Stimulated activated CD8-positive, alpha-beta memory T cell treated with anti-CD3 and anti-CD28 coated beads, Interleukin-7, amount 100 ng/mL, for 24 hours (primary cell): ENCODE measurements at places on chromosomes 2 and 18.
A peak's percentile ranks its signal among the peaks of the same experiment; 100 is the strongest.

GRCh38 chr2:15588329-15588919 is 3.2 kb upstream of the DDX1 start:
- DNase-seq: no peak

GRCh38 chr2:216698895-216699294 is 3.5 kb upstream of the IGFBP5 start:
- no peak for DNase-seq

DNA sequence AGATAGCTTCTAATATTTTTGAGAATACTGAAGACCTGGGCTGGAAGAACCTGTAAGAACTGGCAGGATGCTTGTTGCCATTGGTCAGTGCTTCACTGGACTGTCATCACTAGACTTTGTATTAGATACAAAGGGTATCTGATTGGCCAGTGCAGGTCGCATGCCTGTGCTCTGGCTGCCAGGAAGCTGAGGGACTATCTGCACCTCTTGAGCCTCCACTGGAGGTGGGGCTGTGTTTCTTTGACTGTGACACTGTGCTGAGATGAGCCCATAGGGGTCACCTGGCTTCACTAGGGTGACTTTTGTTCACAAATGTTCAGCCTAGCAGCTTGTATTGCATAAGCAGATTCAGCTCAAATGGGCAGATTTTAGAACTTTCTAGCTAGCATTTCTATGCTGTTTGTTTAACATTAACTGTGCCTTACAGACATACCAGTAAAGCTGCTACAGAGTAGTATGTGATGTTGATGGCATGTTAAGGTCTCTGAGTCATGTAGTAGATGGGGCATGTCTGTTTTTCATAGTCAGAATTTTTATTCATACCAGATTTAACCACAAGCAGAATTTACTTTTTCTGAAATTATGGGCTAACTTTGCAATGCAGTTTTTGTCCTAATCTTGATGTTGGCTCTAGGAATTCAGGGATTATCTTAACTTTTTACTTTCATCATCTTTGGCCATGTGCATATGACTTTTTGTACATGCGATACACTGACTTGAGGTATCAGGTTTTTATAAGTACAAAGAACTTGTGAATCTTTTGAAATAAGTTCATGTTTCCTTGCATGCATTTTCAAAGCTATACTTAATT is 56.1 kb downstream of the RHBDD1 start:
- DNase-seq: no peak

GRCh38 chr2:27754831-27755230 is 16.7 kb upstream of the MRPL33 start:
- no peak for DNase-seq

GRCh38 chr2:3108710-3109702 is 268.6 kb downstream of the EIPR1 start:
- no peak for DNase-seq

- no peak for DNase-seq
Observed at GRCh38 chr2:50607721-50608120, 424.2 kb downstream of the NRXN1 start.

GRCh38 chr2:95389245-95390119 is 13.0 kb upstream of the FAHD2A start:
- peak; percentile 27 for DNase-seq

DNA sequence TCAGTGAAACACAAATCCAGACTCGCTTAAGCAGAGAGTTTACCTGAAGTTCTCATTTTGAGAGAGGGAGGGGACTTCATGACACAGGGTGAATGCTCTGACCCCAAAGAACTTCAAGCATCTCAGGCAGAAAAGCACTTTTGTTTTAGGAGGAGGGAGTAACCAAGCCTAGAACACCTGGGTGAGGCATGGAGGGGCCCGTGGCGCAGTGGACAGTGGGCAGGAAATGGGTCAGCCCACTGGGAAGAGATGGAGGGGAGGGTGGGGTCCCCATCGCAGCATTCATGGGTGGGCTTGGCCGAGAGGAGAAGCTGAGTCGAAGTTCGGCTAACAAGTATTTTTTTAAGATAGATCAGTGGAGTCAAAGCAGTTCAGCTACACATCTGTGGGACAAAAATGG is 67.9 kb downstream of the SH3YL1 start:
- DNase-seq: no peak

- no peak for DNase-seq
Observed at GRCh38 chr2:26172189-26172870, 558 bp upstream of the GAREM2 start.

- no peak for DNase-seq
Observed at GRCh38 chr2:1758171-1758570, 13.9 kb upstream of the PXDN start.

- DNase-seq: no peak
Observed at GRCh38 chr2:106876699-106877098, 9.3 kb downstream of the ST6GAL2 start.

- no peak for DNase-seq
Observed at GRCh38 chr2:43238813-43239212, 12.4 kb upstream of the ZFP36L2 start.

DNA sequence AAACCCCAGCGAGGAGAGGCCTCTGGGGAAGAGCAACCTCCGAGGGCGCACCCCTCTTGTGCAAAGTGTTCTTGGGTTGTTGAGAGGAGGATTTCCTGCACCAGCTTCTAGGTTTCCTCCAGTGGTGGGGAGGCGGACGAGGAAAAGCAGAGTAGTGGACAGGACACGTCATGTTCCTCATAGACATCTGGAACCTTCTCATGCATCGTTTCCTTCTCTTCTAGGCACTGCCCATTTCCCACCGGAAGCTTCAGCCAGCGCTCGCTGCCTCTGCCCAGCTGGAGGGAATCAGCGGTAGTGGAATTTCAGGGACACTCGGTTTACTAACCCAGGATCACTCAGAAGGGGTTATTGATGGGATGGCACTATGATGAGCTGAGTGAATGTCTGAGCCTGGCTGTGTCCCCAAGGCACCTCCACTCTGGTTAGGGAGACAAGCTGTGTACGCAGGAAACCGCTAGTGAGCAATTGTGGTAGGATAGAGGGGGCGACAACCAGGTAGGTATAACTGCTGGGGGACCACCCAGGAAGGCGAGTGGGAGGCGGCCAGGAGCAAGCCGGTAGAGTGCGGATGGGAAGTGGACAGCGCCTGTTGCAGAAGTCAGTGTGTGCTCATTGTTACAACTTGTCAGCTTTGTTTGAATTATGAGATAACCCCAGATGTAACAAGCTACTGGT is 960 bp upstream of the APOB start:
- no peak for DNase-seq

DNA sequence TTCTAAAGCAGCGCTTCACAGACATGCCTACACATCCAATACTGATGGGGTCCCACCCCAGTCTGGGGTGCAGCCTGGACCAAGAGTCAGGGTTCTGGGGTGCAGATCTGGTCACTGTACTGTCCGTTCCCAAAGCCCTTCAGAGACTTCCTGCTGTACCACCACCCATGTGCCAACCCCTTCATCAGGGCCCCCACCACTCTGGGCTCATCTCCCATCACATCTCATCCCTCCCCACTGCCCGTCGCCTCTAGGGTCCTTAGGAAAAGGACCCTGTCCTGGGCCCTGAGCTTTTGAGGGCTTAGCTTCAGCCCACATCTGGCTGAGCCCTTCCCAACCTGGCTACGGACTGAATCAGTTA is 37.9 kb upstream of the ID2 start:
- DNase-seq: no peak

GRCh38 chr2:37880551-37880950 is 44.5 kb upstream of the RMDN2 start:
- DNase-seq: no peak

- no peak for DNase-seq
Observed at GRCh38 chr18:31042406-31043181, at the start of gene DSC3. Gene DSC3 (minus strand): TSS chr18:31042742. CDS start chr18:31042660, 82 bp downstream.

- no peak for DNase-seq
Observed at GRCh38 chr18:75111760-75112159, 97.2 kb downstream of the PTGR3 start.

DNA sequence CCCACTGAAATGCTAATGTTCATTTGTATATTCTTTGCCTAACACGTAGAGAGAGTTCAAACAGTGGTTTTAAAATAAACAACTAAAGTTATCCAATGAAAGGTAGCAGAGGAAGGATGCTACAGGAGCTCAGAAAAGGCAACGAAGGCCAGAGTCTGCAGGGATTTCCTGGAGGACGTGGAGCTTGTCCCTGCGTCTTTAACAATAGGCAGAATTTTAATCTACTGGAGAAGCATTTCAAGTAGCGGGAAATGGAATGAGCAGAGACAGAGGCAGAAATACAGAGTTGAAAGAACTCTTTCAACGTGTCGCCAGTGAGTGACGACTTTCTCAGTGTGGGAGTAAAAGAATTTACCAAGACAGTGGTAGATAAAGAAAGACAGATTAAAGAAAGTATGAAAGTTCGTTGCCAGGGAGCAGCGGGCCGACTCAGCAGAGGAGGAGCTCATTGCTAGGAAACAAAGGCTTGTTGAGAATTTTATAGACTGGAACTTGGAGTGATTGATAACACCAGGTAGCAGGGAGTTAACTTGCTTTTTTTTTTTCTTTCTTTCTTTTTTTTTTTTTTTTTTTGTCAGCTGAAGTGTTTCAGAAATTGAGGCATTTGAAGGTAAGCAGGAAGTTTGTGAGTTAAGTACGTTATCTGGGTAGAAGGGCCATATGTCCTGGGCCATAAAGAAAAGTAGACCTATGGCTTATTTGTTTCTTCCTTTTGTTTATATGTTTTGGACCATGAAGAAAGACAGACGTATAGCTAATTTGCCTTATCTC is 625 bp upstream of the NBAS start:
- DNase-seq: no peak

- DNase-seq: no peak
Observed at GRCh38 chr18:79169958-79170555, 100.9 kb downstream of the ATP9B start.

DNA sequence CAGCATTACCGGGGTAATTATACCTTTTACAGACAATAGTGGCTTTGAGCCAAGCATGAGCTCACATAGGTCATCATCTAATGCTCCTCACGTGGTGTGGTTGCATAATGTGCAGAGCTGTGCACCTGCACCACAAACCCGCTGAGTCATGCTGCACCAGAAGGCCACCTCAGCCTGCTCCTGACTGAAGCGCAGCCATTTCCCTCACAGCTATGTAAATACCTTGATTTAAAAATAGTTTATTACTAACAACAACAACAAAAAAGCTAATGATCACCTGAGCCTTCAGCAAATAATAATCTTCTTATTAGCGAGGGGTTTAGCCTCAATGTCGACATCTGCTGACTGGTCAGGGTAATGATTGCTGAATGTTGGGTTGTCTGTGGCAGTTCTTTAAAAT is 238.8 kb downstream of the MBD5 start:
- DNase-seq: no peak

DNA sequence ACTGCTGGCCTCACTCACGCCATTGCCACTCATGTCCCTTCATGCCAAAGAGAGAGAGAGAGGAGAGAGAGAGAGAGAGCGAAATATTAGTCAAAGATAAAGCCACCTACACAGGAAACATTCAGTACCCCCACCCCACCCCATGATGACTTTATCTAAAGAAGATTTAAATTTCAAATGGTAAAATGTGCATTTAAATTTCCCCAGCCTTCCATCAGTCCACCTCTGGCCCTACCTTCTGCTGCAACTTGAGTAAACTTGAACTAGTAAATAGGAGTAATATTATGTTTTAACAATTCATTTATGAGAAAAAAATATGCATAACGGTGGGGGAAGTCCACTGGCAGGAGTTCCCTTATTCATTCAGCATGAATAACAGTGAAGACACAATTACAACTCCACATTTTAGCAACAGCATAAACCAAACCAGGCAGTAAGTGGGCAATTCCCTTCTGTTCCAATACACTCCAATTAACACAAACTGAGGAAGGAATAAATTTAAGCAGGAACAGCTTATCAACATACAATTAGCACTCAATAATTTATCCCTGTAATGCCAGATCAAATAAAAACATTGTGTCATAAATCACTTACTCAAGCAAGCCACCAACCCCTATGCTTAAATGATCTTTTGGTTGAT is 264.2 kb downstream of the LNPK start:
- no peak for DNase-seq

- no peak for DNase-seq
Observed at GRCh38 chr2:10460366-10460796, 12.3 kb upstream of the ODC1 start.

DNA sequence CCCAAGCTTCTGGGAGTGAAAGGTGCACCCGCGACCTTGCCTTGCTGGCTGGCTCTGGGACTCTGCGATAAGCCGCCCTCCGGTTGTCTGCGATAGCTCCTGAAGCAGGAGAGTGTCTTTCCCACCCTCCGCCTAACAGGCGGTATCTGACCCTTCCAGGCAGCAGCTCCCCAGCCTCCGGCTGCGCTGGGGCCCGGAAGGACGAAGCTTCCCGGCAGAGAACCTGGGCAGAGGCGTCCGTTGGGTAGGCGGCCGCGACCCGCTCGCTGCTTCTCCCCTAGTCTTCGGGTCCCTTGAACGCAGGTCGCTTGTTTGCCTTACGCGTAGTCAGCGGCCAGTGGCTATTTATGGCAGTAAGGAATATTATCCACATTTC is 446 bp upstream of the RHBDD1 start:
- DNase-seq: peak; percentile 12

DNA sequence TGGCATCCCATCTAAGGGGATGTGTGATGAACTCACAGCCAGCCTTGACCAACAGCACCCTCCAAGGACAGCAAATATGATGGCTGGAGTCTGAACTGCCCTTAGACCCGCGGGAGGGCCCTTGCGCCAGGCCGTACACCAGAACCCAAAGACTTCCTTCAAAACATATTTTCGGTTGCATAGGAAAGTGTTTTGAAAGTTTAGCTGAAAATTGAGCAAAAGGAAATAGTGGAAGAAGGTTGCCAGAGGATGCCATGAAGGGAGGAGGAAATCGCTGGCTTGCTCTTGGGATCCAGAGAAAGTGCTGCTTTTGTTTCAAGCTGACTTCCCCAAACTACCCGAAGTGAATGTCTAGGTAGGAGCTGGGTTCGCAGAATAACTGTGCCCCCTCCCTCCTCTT is 61.3 kb downstream of the IL1R2 start:
- no peak for DNase-seq

DNA sequence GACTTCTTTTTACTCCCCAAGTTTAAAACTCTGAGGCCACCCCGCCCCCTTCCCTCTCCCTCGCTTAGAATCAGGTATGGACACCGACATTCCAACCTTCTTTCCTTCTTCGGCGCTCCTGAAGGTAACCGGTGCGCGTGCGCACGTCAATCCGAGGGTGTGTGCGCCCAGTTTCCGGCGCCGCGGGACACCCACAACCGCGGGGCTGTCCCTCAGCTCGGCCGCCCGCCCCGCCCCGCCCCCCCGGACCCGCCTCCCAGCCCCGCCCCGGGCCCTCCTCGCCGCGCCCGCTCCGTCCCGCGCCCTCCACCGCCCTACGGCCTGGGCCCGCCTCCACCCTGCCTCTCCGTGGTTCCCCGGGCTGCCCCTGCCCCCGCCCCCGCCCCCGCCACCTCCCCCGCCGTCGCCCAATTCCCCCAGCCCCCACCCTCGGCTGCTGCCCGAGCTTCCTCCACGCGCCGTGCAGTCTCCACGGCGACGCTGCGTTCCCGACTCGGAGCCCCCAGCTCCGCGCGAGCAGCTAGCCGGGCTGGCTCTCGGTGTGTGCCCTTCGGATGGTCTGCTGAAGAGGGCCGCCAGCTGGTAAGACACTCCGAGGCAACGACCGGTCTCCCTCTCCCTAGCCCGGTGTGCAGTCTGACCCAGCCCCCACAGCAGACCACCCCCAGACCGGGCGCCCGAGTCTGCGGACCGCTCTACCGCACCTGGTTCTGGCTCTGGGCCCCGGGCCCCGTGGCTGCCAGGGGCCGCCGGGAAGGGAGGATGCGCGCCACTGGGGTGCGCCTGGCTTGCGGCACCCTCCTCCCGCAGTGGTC is 635 bp downstream of the ERICH2 start:
- peak; percentile 13 for DNase-seq

- DNase-seq: no peak
Observed at GRCh38 chr2:112583497-112584133, 794 bp upstream of the CHCHD5 start.
